ENCODE measurements at places on chromosomes 1 and 21.

DNA sequence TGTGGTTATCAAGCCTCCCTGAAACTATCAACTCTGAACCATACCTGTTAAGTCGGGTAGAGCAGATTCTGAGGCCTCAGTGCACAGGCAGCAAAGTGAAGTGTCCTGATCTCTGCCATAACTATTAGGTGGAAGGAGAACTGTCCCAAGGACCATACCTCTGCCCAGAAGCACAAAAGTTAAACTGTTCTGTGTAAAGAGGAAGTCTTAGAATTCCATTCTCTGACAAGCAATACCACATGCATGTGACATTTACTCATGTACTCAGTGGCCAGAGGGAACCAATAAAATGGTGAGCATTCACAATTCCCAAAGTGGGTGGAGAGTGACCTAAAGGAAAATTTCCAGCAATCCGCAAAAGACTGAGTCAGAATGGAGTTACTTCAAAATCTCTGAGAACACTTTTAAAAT, 61.0 kb downstream of the TOR3A start:
- DNase-seq, result no peak

DNA sequence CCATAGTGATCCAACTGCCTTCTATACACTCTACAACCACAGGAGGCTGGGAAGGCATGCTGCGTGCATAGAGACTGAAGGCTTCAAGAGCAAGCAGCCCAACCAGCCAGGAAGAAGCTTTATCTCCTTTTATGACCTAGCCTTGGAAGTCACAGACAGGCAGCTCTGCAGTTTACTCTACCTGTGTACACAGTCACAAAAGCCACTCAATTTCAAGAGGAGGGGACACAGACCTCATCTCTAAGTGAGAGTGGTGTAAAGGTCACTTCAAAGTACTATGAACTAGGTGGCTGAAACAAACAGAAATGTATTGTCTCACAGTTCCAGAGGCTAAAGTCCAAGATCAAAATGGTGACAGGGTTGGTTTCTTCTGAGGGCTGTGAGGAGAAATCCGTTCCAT, 69.6 kb upstream of the GJB5 start:
- DNase-seq, result no peak

- no peak for DNase-seq
Observed at GRCh38 chr1:229272164-229273158, 1.6 kb downstream of the RAB4A start.

- DNase-seq, result peak; percentile 89
Observed at GRCh38 chr1:58572690-58573089, 4.4 kb downstream of the TACSTD2 start.

- DNase-seq, result peak; percentile 85
Observed at GRCh38 chr21:39221282-39221996, 38.2 kb upstream of the PSMG1 start.

GRCh38 chr1:67589519-67590233, 95.3 kb upstream of the GADD45A start:
- no peak for DNase-seq

DNA sequence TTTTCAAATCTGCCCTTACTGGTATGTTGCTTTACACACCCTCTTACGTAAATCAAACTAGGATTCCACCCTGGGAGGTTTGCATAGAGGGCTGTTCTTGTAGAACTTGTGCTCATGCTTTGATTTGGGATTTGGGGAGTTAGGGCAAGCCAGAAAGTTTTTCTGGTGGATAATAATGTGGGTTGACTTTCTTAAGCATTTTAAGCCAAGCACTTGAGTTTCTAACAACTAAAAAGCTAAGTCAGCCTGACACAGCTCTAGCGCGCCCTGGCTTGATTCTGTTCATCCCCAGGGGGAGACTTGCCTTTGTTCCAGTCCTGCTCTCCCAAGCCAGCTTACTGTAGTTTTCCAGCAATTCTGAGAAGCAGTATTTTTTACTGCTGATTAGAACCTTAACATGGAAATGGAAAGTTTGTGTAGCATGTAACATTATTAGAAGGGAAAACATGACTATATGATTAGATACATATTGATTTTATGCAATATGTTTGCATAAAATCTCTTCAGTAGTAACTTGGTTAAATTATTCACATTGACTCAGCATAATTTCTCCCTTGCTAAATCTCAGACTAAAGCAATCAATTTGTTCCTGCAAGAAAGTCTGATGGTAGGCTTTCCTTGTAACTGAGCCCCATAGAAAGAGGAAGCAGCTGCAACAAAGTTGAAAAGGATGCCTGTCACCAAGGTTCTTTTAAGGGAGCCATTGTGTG, 11.0 kb upstream of the PGD start:
- no peak for DNase-seq

- no peak for DNase-seq
Observed at GRCh38 chr1:110394493-110394820, 3.6 kb upstream of the SLC16A4 start.

DNA sequence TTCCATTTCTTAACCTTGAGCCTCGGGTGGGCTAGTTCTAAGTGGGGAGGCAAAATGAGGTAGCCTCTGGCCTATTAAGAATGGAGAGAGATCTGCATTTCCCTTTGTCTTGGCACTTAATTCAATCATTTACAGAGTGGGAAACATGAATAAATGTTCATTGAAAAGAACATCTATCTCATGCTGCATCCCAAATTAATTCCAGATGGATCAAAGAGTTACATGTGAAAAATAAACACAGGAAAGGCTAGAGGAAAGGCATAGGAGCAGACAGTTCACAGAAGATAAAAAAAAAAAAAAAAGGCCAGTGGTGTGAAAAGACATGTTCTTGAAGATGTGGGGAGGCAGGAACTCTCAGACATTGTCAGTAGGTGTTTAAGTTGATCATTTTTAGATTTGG, 35.7 kb upstream of the EPS8L3 start:
- DNase-seq, result no peak

DNA sequence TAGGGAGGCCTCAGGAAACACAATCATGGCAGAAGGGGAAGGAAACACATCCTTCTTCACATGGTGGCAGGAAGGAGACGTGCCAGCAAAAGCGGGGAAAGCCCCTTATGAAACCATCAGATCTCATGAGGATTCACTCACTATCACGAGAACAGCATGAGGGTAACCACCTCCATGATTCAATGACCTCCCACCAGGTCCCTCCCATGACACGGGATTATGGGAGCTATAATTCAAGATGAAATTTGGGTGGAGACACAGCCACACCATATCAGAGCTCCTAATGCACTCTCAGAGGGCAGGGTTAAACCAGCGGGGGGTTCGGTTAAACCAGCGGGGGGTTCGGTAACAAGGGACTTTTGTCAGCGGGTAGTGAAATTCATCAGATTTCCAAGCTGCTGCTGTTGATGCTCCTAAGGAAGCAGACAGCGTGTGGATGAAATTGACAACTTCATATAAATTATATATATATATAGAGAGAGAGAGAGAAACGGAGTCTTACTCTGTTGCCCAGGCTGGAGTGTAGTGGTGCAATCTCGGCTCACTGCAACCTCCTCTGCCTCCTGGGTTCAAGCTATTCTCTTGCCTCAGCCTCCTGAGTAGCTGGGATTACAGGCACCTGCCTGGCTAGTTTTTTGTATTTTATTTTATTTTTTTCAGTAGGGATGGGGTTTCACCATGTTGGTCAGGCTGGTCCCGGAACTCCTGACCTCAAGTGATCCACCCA, 4.2 kb downstream of the CSTB start:
- no peak for DNase-seq

DNA sequence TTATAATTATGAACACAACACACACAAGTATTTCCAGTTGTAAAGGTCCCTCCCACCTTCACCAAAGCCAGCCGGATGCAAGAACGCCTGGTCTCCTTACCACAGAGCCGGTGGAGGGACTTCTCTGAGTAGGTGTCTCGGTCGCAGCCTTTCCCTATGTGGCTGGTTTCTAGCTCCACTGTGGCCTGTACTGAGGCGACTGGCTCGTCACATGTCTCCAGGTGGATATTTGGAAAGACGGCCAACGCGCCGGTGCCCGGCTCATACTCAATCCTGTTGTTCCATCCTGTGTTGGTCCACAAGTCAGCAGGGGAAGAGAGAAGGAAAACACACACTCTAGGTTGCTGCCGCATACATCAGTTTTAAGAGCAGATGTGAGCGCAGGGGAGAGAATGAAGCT, 74.4 kb downstream of the CLSTN1 start:
- no peak for DNase-seq

DNA sequence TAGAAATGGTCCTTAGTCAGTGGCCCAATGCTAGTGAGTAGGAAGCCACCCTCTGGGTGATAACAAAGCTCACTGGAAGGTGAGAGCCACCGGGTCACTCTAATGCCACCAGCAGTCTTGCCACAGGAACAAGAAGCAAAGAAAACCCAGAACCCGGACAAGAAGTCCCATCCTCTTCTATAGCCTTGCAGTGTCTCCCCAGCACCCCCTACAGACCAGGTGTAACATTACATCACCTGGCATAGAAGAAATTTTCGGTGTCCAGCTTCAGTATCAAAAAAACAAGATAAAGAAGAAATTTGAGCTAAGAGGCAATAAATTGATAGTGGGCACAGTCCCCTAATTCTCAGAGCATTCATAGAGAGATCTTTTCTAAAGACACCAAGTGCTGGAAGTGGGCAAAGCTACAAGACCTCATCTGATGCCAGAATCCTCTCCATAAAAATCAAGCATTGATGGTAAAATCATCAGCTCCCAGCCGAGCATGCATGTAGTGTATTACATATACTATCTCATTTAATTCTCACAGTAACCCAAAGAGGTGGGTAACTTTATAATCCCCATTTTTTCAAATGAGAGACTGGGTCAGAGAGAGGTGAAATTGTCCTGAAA, 491.0 kb downstream of the MATN1 start:
- DNase-seq, result no peak

DNA sequence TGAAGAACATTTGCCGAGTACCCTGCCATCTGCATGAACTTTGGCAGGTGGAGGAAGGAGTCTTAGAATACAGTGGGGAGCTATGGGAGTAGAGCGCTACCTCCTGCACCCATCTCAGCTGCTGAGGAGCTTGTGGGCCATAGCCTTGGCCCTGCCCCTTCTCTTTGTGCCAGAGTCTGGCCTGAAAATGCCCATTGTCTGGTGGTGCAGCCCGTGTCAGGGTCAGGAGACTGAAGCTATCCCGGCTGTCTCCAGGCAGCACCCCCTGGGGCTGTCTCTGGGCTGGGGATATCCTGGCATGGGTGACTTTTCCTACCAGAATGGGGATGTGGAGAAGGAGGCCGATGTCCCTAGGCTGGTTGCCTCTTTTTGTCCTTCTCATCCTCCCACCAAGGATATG, 7.3 kb downstream of the IPO13 start:
- no peak for DNase-seq

DNA sequence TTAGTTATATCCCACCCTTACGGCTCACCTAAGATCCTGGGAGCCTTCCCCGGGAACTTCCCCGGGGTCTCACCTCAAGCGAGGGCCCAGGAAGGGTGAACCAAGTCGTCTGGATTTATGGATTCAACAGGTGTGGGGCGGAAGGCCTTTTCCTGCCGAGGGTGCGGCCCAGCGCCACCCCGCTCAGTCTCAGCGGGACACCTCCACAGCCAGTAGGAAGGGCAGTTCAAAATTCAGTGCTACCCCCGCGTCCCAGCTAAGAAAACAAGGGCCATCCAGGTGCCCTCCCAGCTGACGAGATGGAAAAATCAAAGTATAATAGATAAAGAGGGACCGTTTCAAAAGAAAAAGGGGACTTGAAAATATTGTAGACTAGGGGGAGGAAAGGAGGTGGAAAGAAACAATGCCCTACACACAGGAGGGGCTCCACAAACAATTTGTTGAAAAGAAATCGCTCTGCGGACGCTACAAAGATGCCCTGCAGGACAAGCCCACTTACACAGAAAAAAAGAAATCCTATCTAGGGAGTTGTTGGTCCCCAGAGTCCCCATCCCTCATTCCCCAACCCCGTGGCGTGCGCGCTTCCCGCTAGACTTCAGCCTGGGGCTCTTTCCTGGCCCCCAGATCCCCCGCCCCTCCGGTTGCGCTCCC, 1.3 kb downstream of the SLC2A1 start:
- no peak for DNase-seq

GRCh38 chr1:233975486-233975885, 71.0 kb downstream of the SLC35F3 start:
- no peak for DNase-seq

GRCh38 chr1:147039916-147040315, 101.8 kb downstream of the NBPF12 start:
- no peak for DNase-seq

DNA sequence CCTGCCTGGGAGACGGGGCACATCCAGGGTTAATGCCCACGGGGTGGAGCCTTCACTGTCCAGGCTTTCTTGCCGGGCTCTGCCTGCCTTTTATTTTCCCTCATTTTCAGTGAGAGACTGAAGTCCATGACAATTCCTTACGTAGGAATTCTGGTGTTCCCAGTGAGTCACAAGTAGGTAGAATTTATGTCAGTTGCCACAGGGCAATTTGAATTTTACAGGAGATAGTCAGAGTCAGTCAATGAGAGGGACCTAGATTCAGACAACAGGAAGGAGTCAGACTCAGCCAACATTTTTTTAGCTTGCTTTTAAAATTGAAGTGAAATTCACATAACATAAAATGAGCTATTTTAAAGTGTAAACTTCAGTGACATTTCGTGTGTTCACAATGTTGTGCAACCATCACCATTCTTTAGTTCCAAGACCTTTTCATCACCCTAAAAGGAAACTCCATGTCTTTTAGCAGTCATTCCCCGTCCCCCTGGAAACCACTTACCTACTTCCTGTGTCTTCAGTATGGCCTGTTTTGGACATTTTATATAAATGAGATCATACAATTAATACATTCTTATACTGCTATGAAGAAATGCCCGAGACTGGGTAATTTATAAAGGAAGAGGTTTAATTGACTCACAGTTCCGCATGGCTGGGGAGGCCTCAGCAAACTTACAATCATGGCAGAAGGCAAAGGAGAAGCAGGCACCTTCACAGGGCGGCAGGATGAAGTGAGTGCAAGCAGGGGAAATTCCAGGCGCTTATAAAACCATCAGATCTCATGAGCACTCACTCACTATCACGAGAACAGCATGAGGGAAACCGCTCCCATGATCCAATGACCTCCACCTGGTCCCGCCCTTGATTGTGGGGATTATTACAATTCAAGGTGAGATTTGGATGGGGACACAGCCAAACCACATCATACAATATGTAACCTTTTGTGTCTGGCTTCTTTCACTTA, 14.6 kb downstream of the AJAP1 start:
- DNase-seq, result no peak

DNA sequence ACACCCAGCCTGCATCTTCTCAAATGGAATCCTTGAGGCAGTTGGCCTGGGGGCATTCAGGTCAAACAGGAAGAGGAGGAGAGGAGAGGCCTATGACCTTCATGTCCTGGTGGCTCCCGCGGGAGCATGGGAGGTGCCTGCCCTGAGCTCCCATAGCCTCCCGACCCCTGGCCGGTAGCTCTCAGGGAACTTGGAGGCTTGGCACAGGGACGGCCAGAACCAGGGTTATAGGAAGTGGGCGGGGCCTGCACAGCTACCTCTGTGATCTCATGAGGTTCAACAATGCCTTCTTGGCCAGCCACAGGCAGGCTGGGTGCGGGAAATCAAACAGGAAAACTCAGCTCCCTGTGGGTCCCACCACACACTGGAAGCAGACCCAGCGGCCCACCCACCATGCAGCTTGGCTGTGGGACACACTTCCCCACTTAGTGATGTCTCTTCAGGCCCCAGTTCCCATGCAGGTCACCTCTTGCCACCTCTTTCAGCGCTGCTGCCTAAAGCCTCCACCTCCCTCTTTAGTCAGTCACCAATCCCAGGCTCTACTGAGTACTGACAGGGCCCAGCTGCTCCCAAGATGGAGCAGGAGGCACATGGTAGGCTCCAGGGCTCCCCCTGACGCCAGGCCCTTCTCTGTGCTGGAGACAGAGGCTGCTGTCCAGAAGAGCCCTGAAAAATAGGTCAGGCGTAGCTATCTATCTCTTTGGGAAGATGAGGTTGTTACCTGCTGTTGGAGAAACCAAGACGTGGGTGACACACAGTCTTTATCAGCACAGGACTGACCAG, at the start of gene SLFNL1:
SLFNL1 (minus strand) TSS at position 200 of the 783 bp plus-strand sequence. CDS start 1,065 bp downstream, outside the sequence.
- DNase-seq, result no peak

- DNase-seq, result no peak
Observed at GRCh38 chr1:194473766-194474165, 1287.4 kb upstream of the B3GALT2 start.

Data from upper lobe of left lung (tissue), 6 donors.